ENCODE measurements at places on chromosomes 4 and X. TPM values are rescaled to one million over a fixed set of nuclear protein-coding genes. Genes with fewer than 3 reads are reported as not detected.
A peak's percentile ranks its signal among the peaks of the same experiment; 100 is the strongest.

- no peak for DNase-seq
These were observed 9.4 kb upstream of the MMAA start for GRCh38 chr4:145609481-145610427.

- peak; percentile 1 for DNase-seq
These were observed 132.5 kb upstream of the NHS start for GRCh38 chrX:17242470-17242869.

GLUD2 gene
- total RNA-seq = 0.55 TPM

DNA sequence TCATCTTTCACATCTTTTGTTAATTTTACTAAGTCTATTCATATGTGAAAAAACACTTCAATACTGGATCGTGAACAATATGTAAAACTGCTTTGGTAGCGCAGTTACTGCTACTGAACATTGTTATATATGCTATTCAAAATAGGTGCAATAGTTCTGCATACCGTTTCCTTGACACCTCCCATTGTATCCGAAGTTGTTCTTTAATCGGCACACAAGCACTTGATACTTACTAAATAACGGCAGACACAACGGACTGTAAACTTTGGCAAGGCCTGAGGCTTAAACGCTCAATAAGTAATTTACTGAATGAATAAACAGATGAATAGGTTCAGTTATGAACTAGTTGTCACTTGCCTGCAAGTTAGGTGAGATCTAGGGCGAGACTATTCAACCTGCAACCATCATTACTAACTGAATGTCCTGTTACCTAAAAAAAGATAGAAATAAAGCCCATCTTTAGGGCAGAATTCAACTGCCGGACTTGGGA lies 620 bp downstream of the ANAPC10 start:
- DNase-seq = no peak

DNA sequence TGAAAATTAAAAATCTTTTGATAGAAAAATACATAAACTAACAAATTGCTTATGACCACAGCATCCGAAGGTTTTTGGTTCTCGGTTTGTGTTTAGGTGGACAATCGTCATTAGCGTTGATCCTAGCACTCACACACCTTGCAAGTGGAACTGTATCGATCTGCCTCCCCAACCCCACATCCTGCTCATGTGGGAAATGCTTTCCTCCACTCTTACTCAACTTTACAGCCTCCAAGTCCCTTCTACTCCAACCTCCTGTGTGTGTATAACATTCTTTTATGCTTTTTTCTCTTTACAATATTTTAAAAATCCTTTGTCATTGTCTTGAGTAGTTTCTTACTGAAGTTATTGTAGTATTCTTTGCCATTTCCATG lies 15.6 kb upstream of the TMEM131L start:
- DNase-seq = no peak

Measured in kidney epithelial cell (primary cell).